Vein endothelial cell (primary cell): ENCODE measurements at places on chromosomes 6 and 20. TPM values are rescaled to one million over a fixed set of nuclear protein-coding genes. Genes with fewer than 3 reads are reported as not detected.

CTCFL gene
- total RNA-seq = under 0.01 TPM in 1 of 2 replicates, not detected in the other

OTOR gene
- not detected in 2 replicates for total RNA-seq

RHAG gene
- total RNA-seq = not detected in 2 replicates

TNNC2 gene
- 0.33 TPM in 1 of 2 replicates, not detected in the other for total RNA-seq

BMP6 gene
- total RNA-seq = 163 and 246 TPM in 2 replicates

DPPA5 gene
- not detected in 2 replicates for total RNA-seq

KIAA0408 gene
- total RNA-seq = under 0.01 and 0.29 TPM in 2 replicates

CAP2 gene
- total RNA-seq = under 0.01 and 0.48 TPM in 2 replicates
